ENCODE measurements at places on chromosomes 7 and 10.
A peak's percentile ranks its signal among the peaks of the same experiment; 100 is the strongest.

DNA sequence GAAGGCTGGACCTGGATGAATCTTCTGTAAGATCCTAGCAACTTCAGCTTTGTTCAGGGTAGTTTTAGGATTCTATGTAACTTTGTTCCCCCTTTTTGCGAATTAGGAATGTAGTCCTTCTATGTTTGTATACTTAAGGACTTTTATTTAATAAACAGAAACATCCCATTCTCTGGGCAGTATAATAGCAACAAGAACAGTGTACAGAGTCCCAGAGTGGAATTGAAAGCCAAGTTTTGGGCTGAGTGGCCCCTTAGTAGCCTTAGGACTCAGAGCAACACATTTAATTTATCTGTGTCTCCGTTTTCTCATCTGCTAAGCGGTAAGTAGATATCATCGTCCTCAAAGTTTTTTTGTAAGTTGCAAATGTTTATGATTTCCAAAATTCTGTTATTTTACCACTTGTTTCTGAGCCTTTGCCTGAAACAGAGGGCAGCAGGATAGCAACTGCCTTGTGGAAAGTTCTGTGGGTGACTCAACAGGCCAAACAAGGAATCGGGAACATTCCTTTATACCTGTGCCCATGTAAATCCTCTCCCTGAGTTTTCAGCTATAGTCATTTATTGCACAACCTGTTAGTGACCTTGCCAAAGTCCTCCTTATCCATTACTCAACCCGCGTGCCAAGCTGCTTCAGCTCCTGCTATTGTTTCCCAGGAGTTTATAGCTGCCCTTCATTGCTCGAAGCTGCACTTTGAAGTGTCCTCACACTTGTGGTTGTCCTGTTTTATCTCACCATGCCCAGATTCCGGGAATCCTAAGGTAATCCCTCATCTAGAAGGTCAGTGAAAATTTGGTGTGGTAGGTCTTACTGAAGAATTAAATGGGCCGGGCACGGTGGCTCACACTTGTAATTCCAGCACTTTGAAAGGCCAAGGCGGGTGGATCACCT is 199.1 kb upstream of the AHR start:
- DNase-seq: no peak

DNA sequence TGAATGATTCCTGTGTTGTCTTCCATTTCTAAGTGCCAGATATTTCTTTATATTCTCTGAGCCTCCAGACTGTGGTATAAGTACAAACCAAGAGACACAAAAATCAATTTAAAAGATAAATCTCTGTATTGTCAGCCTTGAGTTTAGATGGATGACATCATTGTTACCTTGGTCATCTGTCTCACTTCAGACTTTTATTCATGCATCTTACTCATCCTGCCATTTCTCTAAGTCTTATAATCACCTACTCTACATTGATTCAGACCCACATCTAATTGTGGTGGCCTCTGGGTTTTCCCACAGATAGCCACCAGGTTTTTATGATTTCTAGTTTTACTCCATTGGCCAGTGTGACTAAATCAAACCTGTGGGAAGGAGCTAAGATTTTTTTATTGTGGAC is 26.8 kb upstream of the HDAC9 start:
- no peak for DNase-seq

DNA sequence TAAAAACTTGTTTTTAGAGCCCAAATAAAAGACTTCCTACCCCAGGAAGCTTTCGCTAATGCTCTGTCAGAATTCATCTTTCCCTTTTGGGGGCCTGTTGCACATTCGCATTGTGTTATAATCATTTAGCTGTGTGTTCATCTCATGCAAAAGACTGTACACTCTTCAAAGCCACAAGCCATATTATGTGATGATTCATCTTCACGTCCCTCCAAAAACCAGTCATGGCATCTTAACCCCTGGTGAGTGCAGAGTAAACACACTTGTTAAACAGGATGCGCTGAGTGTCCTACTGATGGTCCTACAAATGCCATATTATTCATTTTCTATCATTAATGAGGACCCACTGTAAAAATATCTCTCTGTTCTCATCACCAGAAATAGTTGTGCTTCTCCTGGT is 235.4 kb downstream of the KIAA1217 start:
- DNase-seq: peak; percentile 79

- no peak for DNase-seq
Observed at GRCh38 chr7:92876836-92877235, 40.5 kb upstream of the CDK6 start.

- no peak for DNase-seq
Observed at GRCh38 chr10:17687117-17687831, 43.3 kb downstream of the STAM start.

DNA sequence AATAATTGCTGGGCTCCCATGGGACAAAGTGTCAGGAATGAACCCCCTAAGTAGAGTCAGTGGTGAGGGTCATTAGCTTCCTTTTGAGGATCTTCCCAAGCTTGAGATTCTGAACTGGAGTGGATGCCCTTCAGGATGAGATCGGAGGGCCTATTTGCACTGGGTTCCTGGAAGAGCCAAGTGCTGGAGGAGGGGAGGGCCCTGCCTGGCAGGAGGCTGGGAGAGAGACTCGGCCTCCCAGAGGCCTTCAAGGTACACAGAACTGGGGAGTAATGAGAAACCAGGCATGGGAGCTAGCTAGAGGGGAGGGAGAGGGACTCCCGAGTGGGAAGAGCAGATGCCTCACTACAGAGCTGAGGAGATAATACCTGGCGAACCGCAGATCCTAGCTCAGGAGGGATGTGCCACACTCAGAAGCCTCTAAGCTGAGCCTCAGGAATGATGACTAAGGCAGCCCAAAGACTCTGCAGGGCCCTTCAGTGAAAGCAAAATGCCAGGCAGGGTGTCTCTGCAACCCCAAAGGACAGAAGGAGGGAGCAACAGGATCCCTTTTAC is 9.4 kb downstream of the PDAP1 start:
- no peak for DNase-seq

DNA sequence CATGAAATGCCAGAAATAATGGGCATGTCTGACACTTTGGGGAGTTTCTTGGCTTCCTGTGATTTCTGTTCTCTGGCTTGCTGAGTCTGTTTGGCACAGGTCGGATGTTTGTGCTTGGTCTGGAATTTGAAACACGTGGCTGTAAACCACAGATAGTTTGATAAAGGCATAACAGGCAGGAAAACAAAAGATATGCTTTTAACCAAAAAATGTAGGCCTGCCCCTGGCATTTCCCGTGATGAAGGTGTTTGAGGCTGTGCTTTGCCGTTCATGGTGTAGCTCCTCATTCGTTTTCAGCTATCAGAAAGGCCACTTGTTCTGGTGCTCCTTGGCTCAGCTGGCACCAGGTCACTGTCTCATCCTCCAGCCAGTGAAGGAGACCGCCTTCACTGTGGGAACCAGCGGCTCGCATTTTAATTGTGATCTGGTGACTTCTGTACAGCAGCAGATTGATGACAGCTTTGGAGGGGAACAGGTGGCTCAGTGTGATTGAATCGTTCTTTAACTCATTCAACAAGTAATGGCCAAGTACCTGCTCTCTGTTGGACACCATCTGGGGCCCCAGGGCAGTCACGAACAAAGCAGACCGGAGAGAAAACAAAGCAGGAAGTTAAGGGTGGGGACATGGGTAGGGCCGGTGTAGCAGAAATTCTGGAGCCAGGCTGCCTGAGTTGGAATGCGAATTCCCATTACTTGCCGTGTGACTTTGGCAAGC is 111.5 kb downstream of the CCNY start:
- DNase-seq: no peak

DNA sequence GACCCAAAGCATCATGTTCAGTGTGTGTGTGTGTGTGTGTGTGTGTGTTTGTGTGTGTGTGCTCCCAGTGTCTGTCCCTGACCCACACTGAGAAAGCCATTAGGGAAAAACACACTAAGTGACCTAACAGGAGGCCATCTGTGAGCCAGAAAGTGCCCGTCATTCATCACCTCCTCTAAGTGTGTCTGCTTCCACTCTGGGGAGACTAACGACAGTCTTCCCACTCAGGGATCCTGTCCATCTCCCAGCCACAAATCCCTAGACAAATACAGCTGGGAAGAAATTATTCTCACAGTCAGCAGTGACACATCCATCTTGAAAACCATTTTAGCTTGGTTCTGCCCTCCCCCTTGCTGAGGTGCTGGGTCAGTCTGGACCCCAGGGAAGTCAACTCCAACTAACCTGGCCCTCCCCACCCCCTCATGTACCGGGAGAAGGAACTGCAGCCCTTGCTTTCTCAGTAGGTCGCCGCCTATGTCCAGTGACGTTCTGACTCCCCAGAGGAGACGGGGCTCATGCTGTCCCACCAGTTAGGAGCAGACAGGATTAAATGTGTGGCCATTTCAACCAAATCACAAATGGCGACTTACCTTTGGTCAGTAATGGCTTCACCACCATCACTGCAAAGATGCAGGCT is 296.5 kb upstream of the ZNF32 start:
- no peak for DNase-seq

GRCh38 chr10:98323221-98324164 is 55.5 kb upstream of the LOXL4 start:
- DNase-seq: peak; percentile 99

GRCh38 chr7:32616625-32617024 is 121.3 kb downstream of the AVL9 start:
- DNase-seq: peak; percentile 53

GRCh38 chr7:158236400-158236799 is 351.2 kb downstream of the PTPRN2 start:
- no peak for DNase-seq

DNA sequence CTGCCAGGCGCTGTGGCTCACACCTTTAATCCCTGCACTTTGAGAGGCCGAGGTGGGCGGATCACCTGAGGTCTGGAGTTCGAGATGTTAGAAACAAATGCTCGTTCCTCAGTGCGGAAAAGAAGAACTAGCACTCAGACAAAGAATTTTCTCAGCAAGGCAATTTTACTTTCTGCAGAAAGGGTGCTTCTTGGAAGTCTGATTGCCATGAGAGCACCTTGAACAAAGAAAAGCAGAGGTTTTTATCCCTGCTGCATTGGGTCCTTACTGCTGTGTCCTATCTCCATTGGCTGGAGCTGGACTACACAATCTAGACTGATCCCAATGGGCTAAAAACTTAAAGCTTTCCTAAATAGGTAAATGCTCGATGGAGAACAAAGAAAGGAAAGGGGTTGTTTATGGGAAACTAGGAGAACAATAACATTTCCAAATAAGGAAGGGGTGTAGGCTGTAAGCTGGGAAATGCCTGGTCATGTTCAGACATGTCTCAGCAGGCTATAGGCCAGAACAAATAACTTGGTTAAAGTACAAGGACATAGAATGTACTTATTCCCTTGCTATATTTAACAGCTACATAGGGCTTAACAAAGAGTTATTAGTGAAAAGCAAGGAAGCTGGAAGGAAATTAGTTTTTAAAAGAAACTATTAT is 26.1 kb upstream of the ACTR3B start:
- DNase-seq: no peak

- no peak for DNase-seq
Observed at GRCh38 chr7:28539289-28539981, 127.1 kb downstream of the CREB5 start.

DNA sequence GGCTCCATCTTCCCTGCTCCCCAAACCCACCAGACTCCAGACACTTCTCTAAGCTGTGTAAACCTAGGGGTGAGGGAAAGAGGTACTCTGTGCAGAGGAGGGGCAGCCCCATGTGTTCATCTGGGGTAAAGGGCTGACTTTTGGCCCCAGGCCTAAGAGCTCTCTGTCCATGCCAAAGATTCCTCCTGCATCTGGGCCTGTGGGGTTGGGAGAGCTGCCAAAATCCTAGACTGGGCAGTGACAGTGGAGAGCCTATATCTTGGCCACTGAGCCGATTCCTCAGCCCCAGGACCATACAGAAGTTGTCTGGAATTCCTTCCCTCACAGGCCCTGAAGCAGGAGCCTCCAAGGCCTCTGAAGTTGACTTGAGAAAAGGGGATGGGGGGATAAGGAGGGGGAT is 25.3 kb upstream of the LEP start:
- no peak for DNase-seq

- no peak for DNase-seq
Observed at GRCh38 chr7:132932296-132933071, 149.4 kb downstream of the CHCHD3 start.

DNA sequence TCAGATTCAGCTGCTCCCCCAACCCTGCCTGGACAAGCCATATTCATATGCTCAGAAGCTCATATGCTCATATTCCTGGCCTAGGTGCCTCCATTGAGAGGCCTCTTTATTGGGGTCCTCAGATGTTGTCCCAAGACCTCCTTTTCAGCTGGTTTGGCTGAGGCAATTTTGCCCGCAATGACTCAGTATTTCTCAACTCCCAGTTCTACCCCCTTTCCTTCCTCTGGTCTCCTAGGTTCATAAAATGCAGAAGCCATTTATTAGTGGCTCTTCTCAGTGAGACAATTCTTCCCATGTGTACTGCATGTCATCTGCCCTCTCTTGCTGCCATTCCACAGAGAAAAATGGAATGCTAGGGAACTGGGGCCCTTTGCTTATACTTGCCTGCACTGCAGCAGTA is 110.7 kb downstream of the INHBA start:
- no peak for DNase-seq

DNA sequence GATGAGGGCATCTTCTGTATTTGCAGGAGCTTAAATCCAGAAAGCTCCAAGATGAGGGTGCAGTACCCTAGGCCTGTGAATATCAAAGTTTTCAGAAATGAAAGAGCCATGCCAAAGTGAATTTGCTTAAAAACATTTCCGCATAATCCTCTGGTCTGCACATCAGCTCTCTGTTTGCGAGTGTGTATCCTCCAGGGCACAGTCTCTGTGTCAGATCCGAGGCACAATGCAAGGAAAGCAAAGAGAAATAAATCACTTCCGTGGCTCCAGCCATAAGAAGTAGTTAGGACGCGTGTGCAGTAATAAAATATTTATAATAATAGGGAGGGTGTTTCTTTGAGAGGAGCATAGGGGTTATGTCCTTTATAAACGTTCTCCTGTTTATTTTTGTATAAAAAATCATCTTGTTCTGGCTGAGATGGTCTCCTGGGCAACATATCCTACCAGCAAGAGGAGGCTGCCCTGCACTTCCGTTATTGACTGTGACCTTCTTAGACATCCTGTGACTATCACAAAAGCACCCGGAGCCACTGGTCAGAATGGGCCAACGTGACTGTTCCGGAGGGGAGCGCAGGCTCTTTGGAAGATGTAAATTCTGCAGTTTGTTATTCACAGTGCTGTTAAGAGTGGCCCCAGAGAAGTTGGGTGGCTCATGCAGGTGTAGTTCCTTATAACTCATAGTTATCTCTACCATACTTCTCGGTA is 667.6 kb upstream of the FOXK1 start:
- DNase-seq: no peak

DNA sequence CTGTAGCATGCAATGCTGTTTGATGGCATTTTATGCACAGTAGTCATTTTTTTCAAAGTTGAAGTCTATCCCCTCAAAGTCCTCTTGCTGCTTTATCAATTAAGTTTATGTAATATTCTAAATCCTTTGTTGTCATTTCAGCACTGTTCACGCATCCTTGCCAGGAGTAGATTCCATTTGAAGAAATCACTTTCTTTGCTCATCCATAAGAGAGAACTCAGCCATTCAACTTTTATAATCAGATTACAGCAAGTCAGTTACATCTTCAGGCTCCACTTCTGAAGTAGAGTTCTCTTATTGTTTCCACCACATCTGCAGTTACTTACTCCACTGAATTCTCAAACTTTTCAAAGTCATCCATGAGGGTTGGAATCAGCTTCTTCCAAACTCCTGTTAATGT is 32.3 kb downstream of the SDHAF3 start:
- no peak for DNase-seq

Measured in BJ (cell line).